ENCODE measurements at places on chromosomes 7 and 10.

DNA sequence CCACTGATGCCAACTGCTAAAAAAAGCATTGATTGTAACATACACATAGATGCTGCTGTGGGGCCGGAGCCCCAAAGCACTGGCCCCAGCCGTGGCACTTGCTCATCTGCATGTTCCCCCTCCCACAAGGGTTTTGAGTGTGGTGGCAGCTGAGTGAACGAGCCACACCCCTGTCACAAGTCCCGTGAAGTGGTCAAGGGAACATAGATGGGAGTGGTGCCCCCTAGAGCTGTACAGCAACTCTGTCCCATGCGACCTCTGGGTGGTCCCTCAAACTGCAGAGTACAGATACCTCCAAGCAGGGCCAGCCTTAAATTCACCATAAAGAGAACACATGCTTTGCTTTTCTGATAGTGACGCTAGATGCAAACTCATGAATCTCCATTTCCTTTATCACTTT lies 503.3 kb upstream of the NRP1 start:
- no peak for DNase-seq

DNA sequence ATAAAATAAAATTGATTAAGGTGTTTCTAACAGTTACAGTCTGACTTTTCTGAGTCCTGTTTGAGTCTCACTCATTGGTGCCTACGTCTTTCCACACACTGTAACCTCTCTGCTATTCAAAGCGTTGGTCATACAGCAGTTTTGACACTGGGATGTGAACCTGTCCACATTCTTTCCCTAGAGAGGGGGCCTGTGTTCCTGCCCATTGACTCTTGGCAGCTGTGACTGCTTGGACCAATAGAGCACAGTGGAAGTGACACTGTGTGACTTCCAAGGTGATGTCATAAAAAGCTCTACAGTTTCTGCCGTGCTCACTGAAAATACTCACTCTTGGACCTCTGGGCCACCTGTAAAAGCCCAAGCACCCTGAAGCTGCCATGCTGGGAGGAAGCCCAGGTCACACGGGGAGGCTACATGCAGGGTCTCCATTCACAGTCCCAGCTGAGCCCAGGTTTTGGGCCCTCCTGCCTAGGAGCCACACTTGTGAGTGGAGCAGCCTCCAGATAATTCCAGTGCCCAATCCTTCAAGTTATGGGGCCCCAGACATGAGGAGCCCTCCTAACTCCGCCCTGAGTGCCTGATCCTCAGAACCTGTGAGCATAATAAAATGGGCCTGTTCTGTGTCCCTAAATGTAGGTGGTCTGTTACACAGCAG lies 704 bp upstream of the ANTXRL start:
- no peak for DNase-seq

GRCh38 chr10:21934307-21934706 lies 69.2 kb downstream of the DNAJC1 start:
- no peak for DNase-seq

GRCh38 chr7:95527776-95528250 lies 42.1 kb downstream of the ASB4 start:
- DNase-seq: no peak

GRCh38 chr7:2191016-2191415 lies 41.7 kb downstream of the MAD1L1 start:
- no peak for DNase-seq

Measured in hippocampal formation (tissue), 2 donors.